ENCODE measurements at places on chromosomes 3 and 15.

DNA sequence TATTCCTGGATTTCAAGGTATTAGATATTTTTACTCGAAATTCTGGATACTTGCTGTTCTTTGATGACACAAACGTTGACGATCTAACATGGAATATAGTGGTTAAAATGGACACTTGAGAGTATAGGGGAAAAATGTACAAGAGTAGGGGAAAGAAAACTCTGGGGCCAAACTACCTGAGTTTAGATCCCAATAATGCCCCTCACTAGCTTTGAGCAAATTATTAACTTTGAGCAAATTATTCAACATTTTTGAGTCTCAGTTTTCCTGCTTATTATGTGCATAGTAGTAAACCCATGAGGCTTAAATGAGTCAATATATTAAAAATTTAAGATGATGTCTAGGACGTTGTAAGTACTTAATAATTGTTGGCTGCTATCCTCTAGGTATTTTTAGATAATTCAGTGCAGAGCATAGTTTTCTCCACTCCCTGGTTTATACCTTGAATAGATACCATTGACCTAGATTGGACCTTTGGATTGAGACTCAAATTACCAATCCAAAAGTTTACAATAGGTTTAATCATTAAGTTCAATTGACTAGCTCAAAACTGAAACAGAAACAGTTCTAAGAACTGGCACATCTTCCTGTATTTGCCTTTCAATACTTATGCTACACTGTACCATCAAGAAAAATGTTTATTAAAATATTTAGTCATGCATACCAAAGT is 4.5 kb downstream of the ADGRG7 start:
- no peak for DNase-seq

DNA sequence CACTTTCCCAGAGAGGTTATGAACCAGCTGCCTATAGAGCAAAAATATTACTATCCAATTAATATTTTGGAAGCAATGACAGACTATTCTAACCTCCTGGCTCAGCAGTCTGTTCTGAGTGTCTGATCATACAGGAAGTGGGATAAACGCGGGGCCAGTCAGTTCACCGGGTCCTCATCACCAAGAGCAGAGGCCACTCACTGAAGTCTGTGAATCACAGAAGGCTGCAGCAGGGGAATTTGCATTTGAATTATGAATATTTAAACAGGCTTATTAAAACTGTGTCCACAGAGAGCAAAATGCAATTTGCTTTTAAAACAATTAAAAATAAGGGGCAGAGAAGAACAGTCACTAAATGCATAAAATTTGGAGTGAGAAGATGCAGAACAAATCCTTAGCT is 305.2 kb downstream of the MCTP2 start:
- DNase-seq = no peak

- DNase-seq = no peak
These were observed 27.3 kb upstream of the MBNL1 start for GRCh38 chr3:152241142-152242017.

- DNase-seq = no peak
These were observed 196.3 kb downstream of the DTWD1 start for GRCh38 chr15:49817100-49817499.

GRCh38 chr15:36729418-36729817 is 150.0 kb downstream of the CDIN1 start:
- DNase-seq = no peak

DNA sequence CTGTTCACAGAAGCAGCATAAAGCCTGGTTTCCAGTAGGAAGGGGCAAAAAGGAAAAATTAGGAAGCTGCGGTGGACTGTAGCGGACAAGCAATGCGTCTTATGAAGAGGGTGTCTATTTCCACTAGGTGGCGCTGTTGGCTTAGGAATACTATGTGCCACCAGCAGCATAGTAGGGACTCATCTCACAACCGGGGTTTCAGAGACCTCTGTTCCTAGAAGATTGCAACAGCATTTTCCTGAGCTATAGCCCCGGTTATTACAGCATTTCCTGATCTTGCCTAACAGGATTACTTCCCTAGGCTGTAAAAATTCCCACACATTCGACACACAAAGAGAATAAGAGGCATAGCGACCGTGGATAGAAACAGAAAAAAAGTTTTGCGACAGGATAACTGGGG is 683.0 kb downstream of the TBL1XR1 start:
- DNase-seq = peak; percentile 5

GRCh38 chr3:52801839-52802238 is 7.2 kb downstream of the ITIH3 start:
- no peak for DNase-seq

GRCh38 chr15:39360452-39360851 is 220.4 kb upstream of the THBS1 start:
- no peak for DNase-seq

DNA sequence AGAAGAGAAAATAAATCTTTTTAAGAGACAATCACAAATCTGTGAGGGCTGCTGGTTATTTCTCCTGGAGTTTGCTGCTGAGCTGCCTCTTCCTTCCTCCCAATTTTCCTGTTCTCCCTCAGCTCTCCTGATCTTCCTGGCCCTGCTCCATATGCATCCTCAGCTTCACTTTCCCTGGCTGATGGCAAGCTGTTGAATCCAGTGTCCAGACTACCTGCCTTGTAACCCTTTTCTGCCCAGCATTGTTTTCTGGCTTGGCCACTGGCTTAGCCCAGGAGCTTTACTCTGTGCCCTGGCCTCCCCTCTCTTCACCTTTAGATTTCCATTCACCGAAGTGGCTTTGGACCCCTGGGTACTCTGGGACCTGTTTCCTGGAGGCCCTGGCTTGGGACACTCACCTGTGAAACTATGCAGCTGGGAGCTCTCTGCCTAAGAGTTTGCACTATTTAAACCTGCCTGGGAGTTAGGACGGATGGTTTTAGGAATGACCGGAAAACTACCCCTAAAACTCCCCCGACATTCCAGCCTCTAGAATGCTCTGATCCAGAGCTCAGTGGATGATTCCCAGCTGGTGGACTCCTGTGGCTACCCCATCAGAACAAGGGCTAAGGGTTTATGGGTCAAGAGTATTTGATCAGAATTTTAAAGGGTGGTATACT is 90.0 kb downstream of the RBPMS2 start:
- no peak for DNase-seq

- no peak for DNase-seq
These were observed 497.1 kb downstream of the ZIC1 start for GRCh38 chr3:147906285-147906684.

GRCh38 chr3:28972921-28973320 is 307.9 kb upstream of the RBMS3 start:
- DNase-seq = no peak

DNA sequence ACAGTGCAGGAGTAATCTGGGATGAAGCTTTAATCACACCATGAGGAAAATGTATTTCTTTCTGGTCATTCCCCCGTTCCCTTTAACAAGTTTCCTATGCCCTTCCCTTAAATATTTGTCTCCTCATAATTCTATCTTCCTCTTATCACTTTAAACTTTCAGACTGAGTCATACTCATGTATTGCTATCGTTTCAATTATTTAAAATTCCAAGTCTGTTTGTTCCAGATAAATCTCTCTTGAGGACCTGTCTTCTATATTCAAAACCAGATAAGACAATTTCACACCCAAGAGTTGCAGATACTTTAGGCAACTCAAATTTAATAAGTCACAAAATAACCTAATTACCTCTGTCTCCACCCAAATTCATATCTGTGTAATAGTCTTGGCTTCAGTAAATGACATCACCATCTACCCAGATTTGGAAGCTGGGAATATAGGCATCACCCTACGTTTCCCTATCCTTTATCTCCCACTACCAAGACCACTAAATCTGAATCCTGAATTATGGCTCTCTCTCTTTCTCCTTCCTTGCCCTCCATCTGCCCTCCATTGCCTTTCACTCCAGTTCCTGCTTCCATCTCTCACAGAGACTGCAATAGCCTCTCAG is 220.1 kb downstream of the PYDC2 start:
- DNase-seq = no peak

DNA sequence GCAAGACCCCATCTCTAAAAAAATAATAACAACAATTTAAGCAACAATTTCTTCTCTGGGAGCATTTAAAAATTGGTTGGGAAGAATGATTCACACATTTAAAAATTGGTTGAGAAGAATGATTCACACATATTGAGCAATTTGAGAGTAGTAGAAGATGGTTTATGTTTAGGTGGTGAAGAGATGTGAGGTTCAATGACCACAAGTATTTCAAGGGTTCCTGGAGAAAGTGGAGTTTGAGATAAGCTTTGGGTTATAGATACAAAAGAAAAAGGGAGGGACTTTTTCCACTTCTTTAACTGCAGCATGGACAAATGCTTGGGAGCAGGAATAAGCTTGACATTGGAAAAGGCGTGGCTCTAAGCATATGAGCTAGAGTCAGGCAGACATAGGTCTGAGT is 145.7 kb upstream of the NPHP3 start:
- DNase-seq = no peak

DNA sequence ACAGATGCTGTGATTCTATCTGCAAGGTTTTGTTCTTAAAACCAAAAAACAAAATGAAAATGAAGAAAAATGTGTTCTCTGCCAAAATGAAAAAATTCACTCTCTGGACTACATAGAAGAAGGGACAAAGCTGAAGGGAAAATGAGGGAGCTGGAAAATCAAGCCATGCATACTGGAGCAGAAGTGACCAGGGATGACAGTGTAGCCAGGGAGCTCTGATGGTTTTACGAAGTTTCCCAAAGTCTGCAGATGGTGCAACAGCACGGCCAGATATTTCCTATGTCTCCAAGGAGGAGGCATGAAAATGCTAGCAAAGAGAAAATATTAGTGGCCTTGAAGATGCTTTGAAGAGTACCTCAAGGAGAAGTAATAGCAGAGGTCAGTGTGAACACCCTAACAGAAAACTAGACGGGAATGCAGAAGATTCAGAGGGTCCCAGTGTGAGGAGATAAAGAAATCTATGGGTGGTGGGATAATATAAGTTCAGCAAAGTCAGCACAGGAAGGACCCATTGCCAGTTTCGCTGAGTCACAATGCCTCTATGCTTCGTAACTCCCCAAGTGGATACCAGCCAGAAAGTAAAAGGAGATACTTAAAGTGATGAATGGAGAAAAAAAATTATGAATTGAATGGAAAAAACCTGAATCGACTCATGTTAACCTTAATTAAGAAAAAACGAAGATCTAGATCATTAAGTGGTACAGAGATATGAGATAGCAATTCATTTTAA is 39.0 kb upstream of the POMGNT2 start:
- peak; percentile 18 for DNase-seq

DNA sequence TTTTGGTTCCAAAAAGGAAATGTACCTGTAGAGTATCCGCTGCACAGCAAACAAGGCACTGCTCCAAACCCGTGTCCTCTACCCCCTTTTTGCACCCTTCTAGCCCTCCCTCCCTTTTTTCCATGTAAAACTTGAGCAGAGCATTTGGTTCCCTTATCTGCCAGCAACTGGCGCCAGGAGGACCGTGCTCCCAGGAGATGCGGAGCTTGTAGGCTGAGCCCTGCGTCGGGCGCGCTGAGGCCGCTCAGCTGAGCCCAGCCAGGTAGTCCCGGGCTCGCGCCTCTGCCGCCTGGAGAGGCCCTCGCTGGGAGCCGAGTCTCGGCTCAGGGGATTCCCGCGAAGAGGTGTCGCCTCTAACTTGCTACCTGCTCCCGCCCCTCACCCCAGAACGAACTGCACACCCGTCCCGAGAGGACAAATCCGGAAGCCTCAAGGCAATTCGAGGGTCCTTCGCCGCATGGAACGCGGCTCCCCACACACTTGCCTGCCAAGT is 575 bp downstream of the TRPM7 start:
- no peak for DNase-seq

DNA sequence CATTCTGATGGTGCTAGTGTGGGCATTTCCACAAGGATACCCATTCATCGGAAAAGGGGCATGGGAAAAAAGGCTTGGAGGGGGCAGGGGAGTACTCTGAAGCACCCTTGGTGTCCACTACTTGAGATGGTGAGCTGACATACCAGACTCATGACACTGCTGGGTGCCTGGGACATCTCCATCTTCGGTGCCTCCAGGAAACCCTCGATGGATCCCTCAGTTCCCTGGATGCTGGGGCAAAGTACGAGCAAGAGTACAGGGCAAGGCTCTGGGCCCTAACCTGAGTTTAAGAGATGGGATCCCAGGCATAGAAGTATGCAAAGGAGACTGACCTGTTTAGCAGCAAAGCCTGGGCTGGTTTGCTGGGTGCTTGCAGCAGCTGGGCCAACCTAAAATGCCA is 5.2 kb upstream of the IP6K1 start:
- DNase-seq = no peak

GRCh38 chr3:175107231-175107630 is 248.1 kb downstream of the NAALADL2 start:
- DNase-seq = no peak

- DNase-seq = no peak
These were observed 66.5 kb upstream of the PYGO1 start for GRCh38 chr15:55654561-55655031.

DNA sequence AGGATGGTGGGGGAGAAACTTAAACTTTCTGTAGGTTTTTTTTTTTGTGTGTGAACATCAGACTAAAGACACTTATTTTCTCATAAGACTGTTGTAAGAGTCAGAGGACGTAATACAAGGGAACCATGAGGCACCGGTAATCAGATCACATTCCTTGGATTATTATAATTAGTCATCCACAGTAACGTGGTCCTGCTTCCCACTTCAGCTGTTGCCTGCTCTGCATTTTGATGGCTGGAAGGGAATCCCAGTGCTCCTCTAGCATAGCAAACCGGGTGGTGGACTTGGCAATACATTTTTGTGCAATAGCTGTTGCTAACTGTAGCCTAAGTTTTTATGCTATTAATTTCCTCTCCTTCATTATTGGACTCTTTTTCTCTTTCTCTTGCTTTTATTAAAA is 294.8 kb downstream of the NR2F2 start:
- no peak for DNase-seq

- no peak for DNase-seq
These were observed 19.3 kb downstream of the SLC51A start for GRCh38 chr3:196235452-196236122.

GRCh38 chr15:70060214-70060992 is 37.3 kb downstream of the TLE3 start:
- no peak for DNase-seq

- DNase-seq = no peak
These were observed 143.6 kb downstream of the ANO10 start for GRCh38 chr3:43478118-43478785.

DNA sequence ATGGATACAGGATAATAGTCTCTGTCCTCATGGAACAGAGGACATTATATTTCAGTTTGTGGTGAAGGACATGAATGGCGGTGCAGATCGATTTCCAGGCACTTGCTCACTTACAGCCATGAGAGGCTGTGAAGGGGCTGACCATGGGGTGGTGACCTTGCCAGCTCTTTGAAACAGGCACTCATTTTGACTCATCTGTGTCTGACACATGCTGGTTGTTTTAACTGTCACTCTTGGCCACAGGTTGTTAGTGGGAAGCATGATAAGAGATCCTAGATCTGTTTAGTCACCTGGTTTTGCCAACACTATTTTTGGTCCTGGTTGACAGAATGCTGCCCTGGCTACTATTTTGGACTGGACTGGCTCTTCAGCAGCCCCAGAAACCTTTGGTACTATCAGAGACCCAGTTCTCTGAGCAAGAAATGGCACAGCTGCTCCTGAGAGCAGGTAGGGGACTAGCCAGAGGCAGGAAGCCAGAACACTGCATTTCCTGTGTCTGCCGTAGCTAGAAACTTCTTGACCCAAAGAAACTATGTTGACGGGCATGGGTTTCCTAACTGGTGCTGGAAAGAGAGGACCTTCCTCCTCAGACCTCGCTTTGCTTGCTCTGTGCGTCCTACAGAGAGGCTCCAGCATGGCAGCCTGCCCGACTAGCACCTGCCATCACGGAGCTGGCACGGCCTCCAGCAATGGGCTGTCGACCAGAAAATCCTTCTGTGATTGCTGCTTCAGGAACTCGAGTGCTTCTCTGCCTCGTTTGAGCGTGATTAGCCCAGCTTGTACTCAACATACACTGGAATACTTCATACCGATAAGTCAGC is 6.3 kb downstream of the PXYLP1 start:
- DNase-seq = no peak

All from AG09319 (cell line).